Stimulated activated CD8-positive, alpha-beta memory T cell treated with anti-CD3 and anti-CD28 coated beads, Interleukin-12 subunit alpha, Interleukin-12 subunit beta, amount 100 ng/mL, for 1 hour (primary cell): ENCODE measurements at places on chromosomes 2 and 18.

- no peak for DNase-seq
Measured at GRCh38 chr2:82428251-82428650, 2030.8 kb downstream of the SUCLG1 start.

DNA sequence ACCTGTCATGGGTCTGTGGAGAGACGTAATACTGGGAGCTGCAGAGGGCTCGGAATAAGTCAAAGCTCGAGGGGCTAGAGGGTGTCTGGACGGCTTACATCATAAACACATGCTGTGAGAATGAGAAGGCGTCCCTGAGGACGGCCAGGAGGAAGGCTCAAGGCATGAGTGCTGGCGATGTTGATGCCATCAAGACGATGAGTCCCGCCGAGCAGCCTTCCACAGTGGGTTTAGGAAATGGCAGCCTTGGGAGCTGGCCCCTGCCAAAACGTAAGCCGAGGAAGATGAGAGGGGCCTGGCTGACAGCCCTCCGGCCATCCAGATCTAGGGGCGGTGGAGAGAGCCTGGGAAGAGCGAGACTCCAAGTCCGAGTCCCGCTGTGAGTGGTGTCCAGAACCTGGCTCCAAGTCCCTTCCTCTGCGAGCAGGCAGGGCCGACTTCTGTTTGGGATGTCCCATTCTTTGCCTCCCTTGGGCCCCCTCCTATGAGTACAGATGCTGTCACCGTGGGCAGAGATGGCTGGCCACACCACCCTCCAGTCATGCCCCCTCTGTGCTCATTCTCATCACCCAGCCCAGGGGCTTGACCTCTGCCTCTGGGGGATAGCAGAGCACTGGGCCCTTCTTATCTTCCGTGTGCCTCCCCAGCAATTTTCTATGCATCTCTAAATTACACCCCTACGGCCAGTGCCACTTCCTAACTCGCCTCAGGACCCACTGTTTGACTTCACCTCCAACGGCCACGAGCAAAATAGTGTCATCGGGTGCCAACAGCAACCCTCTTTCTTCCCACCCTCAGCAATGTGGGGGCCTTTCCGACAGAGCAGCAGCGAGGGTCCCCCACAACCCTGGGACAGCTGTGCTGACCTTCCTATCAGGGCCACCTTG is 175.7 kb downstream of the FAM210A start:
- DNase-seq = no peak

- DNase-seq = no peak
Measured at GRCh38 chr2:102735416-102736109, 26.3 kb upstream of the TMEM182 start.

- no peak for DNase-seq
Measured at GRCh38 chr2:170972296-170973224, 43.5 kb downstream of the GORASP2 start.

DNA sequence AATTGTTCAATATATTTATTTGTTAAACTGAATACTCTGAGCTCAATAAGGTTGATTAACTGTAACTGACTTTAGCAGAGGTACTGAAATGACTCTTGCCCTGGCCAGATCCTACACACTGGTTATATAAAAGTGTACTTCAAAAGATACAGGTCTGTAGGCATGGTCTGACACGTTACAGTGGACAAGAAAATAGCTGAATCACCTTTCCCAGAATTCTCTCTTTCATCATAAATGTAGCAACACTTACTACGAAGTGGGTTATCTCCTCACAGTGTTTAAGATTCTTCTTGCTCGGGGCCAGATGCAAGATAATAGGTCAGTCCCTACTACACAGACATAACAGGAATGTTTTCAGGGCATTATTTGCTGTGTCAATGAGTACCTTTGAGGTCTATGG is 107.0 kb upstream of the ZC3H15 start:
- DNase-seq = no peak

DNA sequence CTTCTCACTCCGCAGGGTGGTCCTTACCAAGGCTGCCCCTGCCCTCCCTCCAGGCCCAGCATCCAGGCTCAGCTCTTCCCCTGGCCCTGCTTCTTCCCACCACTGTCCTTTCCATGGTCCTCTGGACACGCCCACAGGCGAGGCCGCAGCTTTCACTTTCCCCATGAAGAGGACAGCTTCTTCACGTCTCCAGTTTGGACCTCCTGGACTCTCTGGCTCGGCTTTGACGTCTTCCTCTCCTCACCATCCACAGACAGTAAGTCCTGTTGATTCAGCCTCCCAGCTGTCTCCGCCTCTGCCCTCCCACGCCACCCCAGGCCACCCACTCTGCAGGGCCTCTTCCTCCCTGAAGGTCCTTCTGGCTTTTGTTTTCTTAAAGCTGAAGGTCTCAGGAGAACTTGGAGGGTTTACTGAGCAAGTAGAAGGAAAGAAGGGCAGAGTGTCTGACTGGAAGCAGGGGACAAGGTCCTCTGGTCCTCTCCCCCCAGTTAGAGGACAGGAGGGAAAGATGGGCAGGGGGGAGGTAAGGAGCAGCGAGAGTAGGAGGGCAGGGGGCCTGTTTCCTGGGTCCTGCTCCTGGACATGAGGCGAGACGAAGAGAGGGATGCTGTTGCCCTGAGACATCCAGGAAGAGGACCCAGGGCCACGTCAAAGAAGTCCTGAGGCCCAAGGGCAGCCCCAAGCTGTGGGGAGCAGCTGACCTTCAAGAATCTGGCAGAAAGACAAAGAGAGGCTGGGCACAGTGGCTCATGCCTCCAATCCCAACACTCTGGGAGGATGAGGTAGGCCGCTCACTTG is 24.7 kb upstream of the NMUR1 start:
- no peak for DNase-seq

GRCh38 chr2:111126581-111126980 is 5.9 kb downstream of the BCL2L11 start:
- DNase-seq = no peak

DNA sequence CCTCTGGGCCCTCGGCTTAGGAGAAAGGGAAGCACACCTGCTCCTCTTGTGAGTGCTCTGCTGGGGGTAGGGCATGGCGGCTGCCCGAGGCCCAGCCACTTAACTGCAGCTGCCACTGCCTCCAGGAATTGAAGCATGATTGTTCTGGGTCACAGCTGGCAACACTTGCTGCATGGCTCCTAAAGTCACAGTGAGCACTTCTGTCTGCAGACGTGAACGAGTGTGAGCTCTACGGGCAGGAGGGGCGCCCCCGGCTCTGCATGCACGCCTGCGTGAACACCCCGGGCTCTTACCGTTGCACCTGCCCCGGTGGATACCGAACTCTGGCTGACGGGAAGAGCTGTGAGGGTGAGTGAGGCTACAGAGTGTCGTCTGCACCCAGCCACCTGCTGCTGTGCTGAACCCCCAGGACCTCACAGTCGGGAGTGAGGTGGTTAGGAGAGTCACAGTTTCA is 44.4 kb downstream of the FBLN7 start:
- no peak for DNase-seq
